Activated T-cell treated with anti-CD3 and anti-CD28 coated beads for 24 hours (primary cell): ENCODE measurements at places on chromosomes 3 and 15.

DNA sequence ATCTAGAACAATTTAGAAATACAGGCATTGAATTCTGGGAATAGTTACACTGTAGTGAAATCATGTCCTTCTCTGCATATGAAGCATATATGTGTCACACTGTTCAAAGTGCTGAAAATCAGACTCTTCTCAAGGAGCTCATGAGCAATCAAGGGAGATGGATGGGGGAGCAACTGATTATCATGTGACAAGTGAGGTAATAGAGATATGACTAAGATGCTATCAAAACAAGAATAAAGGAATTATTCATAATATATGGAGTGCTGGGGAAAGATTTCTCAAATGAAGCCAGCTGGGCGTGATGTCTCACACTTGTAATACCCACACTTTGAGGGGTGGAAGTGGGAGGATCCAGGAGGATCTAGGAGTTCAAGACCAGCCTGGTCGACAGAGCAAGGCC is 74.9 kb upstream of the CHRNB4 start:
- DNase-seq, result no peak

DNA sequence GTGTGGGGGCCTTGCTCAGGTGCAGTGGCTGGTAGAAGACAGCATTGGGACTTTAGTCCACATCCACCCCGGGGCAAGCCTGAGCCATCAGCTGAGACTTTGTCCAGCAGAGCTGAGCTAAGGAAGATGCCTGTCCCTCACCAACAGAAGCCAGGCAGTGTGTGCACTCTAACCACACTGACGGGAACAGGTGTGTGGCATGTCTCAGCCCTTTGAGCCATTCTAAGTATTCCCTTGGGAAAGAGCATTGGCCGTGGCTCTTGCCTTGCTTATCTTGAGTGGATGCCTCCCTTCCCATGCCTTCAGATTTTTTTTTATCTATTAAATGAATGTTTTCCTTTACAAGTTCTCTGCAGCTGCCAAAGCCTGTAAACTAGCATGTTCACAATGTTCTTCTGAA is 3.5 kb downstream of the GABRA5 start:
- no peak for DNase-seq

DNA sequence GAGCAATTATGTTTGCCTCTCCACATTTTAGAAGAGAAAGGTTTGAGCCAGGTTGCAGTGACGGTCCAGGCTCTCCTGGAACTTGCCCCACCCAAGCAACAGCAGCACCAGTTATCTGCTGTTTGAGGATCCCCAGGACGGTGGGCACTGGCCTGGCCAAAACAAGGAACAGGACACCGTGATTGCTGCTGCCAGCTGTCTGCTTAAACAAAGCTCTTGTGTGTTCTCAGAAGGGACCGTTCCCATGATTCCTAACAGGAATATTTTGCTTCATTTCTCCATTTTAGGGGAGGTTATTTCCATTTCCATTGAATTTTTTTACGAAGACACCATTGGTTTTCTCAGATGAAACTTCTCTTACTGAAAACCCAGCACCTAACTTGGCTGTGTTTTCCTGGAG is 66.4 kb upstream of the RPL35A start:
- no peak for DNase-seq

- no peak for DNase-seq
Observed at GRCh38 chr3:88936831-88937230, 170.6 kb upstream of the EPHA3 start.

DNA sequence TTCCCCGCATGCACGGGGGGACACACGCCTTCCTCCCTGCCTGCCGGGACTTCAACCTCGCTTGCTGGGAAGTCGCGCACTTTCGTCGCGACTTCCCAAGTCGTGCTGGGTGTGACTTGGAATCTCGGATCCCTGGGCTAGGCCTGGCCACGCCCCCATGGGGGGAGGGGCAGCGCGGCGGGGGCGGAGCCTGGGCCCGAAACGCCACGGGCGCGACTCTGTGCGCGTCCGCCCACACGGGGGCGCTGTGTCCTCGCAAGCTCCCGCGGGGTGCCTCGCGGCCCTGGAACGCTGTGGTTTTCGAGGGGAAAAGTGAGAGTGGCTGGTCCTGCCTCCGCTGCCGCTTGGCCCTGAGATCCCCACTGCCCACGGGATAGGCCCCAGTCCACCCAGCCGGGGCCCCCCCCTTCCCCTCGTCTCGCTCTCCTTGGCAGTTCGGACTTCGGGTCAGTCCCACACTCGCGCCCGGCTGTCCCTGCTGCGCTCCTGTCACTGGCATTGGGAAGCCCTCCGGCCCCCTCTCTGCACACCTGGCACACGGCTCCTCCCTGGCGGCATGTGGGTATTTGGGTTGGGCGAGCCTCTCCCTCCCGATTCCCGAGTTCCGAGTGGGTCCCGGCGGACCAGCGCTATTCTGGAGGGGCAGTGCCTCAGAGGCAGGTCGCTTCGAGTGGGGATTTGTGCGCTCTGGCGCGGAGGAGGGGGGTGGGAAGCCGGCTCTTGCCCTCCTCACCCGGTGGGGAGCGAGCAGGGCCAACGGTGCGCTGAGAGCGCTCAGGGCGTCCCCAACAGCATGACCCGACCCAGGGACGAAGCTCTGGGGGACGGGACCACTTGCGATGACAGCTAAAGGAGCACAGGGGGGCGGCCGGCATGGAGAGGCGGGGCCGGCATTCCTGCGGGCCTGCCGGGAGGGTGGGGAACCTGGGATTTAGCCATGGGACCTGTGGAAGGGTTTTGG is 23.6 kb downstream of the SEC61A1 start:
- DNase-seq, result peak; percentile 77

DNA sequence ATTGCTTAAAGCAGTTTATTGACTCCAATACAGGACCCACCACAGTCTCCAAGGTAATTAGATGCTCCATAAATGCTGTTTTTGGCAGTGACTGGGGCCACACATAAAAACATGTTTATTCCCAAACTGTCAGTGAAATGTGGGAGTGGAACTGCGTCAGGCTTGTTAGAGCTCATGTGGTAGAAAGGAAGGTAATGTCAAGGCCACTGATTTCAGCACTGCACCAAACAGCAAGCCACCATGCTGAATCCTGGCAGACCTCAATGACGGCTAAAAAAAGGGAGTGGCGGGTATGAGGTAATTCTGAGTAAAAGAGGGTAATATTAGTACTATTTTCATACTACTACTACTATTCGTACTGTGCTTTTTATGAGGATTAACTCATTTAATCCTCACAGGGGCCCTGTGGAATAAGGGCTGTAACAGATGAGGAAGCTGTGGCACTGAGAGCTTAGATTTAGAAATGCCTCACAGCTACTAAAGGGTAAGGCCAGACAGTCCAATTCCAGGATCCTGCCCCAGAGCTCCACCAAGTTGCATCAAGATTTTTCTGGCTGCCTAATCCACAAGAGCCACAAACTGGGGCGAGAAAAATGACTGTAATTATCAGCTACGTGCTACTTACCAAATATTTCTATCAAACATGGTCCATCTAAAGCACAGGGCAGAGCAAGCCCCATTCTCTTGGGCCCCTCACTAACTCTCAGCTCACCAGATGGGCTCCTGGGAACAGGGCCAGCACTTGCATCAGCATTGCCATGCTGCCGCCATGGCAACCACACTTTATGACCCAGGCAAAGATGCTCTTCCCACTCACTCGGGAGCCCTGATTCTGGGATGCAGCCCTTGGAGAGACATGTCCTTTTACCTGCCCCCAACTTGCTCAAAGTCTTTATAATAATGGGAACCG is 83.6 kb upstream of the SPATA12 start:
- no peak for DNase-seq

GRCh38 chr15:59401824-59402569 is 29.3 kb upstream of the MYO1E start:
- no peak for DNase-seq

- DNase-seq, result no peak
Observed at GRCh38 chr3:52633786-52634185, 51.9 kb downstream of the PBRM1 start.

DNA sequence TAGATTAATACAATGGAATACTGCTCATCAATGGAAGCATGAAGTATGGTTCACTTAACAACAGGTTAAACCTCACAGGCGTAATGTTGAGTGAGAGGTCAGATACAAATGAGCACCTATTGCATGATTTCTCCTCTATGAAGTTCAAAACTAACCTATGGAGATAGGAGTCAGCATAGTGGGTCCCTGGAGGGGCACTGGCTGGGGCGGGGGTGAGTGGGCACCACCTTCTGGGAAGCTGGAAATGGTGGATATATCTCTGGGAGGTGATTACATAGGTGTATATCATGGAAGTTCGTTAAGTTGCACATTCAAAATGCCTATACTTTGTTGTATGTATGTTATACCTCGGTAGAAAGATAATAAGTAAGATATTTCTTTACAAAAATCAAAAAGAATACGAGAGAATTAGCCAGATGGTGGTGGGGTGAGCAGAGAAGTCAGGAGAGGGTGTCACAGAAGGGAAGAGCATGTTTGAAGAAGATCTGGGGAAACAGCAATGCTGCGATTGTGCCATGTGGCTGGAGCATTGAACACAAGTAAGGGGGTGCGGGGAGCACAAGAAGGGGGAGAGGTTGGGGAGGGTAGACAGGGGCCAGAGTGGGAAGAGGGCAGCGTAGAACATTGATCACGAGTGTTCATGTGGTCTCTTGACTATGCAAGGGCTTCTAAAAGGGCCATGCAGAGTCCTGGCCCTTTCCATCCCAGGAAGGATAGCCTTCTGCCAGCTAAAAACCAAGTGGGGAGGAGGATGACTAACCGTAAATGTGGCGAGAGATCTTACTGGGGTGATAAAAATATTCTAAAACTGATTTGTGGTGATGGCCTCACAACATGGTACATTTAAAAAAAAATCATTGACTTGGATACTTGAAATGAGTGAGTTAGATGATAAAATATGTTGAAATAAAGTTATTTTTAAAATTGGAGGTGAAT is 30.2 kb downstream of the ITGA11 start:
- no peak for DNase-seq

- no peak for DNase-seq
Observed at GRCh38 chr3:61574854-61575253, 13.5 kb downstream of the PTPRG start.

GRCh38 chr3:26132942-26133341 is 343.1 kb downstream of the OXSM start:
- DNase-seq, result no peak

DNA sequence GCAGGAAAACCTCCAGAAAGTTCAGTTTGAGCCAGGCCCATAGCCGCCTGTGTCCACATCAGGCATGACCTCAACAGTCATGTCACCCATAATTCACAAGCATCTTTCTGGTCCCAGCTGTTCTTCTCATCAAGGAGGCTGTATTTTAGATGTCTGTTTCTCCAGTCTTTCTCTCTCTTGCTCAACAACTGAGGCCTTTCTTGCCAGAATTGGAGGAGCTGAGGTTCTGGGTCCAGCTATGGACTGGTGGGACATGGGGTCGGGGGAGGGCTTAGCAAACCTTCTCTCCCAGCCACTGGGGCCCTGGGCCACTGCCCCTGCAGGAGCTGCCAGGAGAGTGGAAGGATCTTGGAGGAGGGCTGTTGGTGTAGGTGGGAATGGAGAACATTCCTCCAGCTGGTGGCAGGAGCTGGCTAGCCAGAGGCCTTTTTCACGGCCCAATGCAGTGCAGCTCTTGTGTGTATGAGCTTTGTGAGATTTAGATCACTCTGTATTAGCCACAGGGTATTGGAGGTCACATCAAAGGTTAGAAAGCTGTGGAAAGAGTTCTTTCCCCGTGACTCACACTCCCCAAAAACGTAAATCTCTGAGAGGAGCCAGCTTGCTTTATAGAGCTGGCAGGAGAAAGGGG is 23.5 kb downstream of the MAGEF1 start:
- no peak for DNase-seq

GRCh38 chr15:74180881-74181602 is 7.5 kb downstream of the ISLR start:
- DNase-seq, result no peak

- DNase-seq, result no peak
Observed at GRCh38 chr3:64321747-64322146, 96.5 kb upstream of the PRICKLE2 start.

- no peak for DNase-seq
Observed at GRCh38 chr3:134406331-134407238, 32.3 kb upstream of the AMOTL2 start.

DNA sequence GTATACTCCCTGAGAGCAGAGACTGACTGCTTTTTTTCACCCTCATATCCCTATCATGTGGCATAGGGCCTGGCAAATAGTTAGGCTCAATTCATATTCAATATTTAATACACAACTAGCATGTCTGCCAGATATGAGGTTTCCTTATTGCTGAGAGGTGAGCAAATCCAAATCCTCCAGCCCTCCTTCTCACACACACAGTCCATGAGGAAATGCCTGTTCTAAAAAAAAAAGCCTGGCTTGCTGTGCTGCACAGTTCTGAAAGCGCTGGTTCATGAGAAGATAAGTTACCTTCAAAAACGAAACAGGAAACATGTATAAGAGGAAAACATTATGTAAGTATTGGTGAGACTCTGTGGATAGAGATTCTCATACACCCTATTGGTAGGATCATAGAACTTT is 15.5 kb upstream of the ACAP2 start:
- DNase-seq, result no peak

GRCh38 chr3:40920041-40920440 is 279.3 kb upstream of the CTNNB1 start:
- no peak for DNase-seq

GRCh38 chr3:42092006-42092405 is 849 bp downstream of the TRAK1 start:
- DNase-seq, result no peak

GRCh38 chr15:78989701-78990240 is 44.9 kb upstream of the CTSH start:
- DNase-seq, result no peak

GRCh38 chr15:34722439-34722836 is 32.4 kb downstream of the GJD2 start:
- DNase-seq, result no peak

DNA sequence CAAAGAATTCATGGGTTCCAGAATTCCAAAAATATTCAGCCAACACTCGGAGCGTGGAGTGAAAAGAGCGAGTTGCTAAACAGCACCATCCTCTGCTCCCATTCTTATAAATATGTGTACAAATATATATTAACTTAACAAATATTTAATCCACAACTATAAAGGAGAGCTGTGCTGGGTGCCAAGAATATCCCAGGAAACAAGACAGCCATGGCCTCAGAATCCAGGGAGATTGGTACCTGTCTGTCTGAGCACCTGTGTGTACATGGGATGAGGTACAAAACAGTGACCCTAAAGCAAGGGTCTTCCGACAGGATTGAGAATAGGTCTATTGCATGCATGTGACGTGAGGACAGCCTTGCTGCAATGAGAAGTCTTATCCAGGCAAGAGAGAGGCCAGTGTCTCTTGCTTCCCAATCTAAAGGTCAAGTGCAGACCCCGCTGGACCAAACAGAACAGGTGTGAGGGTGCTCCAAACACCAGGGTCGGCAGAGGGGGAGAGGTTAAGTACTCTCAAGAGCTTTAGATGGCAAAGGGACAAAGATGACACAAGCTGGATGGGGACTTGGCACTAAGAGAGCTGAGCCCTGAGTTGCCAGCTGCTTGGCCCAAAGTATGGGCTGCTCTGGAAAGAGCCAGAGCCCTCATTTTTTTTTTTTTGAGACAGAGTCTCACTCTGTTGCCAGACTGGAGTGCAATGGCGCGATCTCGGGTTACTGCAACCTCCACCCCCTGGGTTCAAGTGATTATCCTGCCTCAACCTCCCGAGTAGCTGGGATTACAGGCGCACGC is 36.2 kb downstream of the HOMER2 start:
- no peak for DNase-seq

GRCh38 chr3:43031485-43031884 is 52.4 kb downstream of the GASK1A start:
- no peak for DNase-seq
